Activated T-helper 1 cell treated with Interleukin-2 at 50 U/mL for 16 hours (primary cell): ENCODE measurements at places on chromosomes 12 and 14.

- DNase-seq = no peak
Measured at GRCh38 chr12:86721713-86722397, 465.7 kb upstream of the MGAT4C start.

- no peak for DNase-seq
Measured at GRCh38 chr14:67428501-67429031, 16.6 kb upstream of the PLEK2 start.

DNA sequence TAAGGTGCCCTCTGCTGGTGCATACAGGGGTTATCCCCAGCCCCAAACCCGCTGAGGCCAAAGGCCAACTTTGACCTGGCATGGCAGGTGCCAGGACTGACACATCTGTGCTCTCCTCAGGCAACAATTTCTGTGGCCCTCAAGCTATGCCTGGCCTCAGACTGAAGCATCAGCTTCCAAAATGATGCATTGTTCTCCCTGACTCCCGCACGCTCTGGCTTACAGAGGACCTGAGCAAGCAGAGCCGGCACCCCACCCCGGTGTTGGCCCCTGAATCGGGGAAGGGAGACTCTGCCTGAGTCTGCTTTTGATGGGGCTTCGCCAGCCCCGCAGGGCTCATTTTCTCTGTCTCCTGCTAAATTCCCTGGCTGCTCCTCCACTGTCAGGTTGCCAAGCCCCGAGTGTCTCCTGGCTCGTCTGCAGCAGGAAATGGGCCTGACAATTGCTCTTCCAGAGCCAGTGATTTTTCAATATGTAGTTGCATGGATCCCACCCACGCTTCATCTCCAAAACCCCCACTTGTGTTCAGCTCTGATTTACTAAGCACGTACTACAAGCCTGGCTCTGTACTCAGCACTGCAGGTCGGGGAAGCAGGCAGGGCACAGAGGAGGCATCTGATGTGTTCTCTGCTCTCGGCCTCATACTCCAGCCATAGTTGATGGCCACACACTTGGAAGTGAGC lies 126.1 kb downstream of the SLC38A6 start:
- DNase-seq = no peak

DNA sequence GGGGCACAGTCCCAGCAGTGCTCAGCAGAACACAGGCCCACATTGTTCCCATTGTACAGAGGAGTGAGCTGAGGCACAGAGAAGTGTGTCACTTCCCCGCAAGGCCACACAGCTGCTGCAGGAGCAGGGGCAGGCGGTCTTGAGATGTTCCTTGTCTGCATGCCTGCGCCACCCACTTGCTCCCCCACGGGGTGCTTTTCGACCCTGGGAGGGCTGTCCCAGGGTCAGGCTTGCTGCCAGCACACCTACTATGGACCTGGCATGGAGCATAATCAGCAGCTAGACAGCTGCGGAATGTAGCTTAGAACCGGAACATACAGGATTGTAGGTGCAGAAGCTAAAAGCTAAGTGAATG lies 7.8 kb upstream of the EP400 start:
- DNase-seq = no peak

DNA sequence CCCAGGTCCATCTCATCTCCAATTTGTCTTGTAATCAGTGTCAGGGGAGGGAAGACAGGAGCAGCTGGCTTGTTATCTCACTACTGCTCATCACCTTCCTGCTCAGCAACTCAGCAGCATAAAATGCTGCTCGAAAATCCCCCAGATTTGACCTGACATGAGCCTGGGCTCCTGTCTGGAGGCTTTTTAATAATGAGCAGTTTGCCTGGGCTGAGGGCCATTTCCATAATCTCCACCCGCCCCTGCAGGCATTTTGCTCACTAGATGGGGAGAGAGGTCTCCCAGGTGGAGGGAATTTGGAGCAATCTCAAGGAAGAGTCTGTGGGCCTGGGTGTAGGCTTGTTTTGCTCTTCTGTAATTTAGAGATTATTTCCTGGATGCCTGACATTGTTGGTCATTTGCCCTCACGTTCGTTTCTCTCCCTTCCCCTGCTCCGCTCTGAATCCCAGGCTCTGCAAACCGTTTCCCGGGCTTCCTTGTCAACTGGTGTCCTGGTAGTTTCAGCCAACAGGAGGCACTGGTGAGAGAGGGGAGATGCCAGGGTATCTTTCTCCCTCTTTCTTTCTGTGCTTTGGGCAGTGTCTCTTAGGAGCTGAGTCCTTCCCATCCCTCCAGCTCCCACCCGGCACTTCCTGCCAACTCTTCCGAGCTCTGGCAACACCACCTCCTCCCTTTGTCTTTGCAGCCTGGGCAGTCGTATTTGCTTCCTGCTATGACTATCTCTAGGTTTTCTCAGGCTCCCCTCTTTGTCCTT lies 299.2 kb downstream of the GLT1D1 start:
- DNase-seq = no peak

DNA sequence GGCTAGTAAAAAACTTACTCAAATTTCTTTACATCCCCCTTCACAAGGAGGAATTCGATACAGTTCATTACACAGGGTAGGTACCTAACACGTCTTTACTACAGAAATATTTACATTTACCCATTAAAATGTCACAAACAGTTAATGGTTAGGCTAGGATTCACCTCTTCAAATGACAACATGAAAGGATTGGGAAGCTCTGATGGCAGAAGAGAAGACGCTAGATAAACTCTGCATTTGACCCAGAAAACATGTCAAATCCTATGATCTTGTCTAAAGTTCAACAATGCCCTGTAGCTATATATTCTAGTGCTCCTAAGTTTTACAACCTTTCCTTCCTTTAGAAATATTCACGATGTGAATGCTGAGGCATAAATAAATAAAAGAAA lies 64.8 kb downstream of the DENND5B start:
- DNase-seq = no peak

DNA sequence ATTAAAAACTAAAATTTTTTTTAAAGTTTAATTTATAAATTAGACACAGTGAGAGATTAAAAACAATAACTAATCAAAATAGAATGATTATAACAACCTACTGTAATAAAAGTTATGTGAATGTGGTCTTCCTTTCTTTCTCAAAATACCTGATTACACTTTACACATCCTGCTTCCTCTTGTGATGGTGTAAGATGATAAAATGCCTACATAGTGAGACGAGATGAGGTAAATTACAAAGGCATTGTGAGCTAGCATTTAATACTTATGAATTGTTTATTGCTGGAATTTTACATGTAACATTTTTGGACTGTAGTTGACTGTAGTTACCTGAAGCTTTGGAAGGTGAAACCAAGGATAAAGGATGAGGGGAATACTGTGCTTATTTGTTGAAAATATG lies 94.2 kb upstream of the CLEC14A start:
- no peak for DNase-seq

GRCh38 chr12:54937929-54938328 lies 46.6 kb downstream of the TESPA1 start:
- no peak for DNase-seq

GRCh38 chr14:74909911-74910310 lies 13.1 kb downstream of the RPS6KL1 start:
- DNase-seq = no peak

DNA sequence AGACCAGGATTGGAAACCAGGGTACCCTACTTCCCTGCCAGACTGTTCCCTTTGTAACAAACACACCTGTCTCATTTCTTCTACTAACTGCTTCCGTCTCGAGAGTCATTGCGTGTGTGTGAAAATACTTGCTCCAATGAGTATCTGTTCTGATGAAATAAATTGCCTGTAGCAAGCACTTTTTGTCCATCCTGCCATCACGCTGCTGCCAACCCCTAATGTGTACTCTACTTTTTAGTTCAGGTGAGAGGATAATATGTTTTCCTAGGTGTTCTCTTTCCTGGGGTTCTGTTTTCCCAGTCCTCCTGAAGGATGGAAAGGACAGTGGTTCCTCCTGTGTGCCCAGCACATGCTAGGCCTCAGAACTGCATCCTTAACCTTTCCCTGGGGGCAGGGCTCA lies 1.0 kb downstream of the TUNAR start:
- no peak for DNase-seq

DNA sequence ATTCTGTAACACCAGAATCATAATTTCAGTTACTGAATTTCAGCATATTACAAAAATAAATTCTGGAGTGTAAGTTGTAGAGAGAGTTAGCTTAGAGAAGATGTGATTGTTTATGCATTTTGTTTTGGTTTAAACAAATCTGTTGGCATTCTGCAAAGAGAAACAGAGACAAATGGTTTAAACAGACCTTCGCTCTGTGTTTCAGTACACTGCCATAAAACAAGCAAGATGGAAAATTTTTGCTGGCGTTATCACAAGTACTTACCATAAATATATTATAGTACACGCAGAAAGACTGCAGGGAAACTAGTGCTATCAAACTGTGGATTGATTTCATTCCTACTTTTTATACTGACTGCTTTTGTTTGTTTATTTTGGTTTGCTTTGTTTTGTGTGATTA lies 850.3 kb upstream of the FOXG1 start:
- DNase-seq = no peak

- no peak for DNase-seq
Measured at GRCh38 chr12:78888568-78888967, 24.0 kb downstream of the SYT1 start.

DNA sequence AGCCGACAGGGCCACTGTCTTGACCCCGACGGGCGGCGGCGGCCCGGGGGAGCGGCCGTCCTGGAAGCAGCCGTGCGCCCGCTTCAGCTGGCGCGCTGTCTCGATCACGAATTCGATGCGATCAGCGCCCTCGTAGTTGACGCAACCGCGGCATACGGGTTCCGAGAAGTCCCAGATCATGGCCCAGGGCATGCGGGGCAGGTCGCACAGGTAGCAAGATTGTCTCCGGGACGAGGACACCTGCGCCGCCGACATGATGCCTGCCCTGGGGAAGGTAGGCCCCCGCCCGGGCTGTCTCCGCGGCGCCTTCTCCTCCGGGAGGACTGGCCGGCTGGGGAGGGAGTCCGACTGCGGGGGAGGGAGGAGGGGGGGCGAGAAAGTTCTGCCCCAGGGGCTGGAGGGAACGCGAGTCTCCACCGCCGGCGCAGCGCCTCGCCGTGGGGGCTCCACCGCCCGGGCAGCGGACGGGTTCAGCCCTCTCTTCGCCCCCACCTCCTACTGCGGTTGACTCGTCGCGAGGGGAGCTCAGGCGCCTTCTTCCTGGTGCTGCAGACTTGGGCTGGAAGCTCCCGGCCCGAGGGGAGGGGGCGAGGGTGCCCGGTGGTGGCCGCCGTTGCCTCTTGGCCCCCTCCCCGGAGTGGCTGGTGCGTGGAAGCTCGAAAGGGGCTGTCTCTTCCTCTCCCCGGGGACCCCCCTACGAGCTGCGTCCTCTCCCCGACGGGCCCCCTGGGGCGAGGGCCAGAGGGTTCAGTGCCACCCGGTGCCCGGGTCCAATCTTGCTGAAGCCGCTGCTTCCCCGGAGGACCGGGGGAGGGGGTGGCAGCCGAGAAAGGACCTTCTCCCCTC lies 747 bp downstream of the IRF2BPL start:
- peak; percentile 49 for DNase-seq
